Upper lobe of left lung (tissue), 6 donors: ENCODE measurements at places on chromosomes 4 and X. TPM values are rescaled to one million over a fixed set of nuclear protein-coding genes. Genes with fewer than 3 reads are reported as not detected.
A peak's percentile ranks its signal among the peaks of the same experiment; 100 is the strongest.

GRCh38 chr4:1206299-1207156, 34.1 kb upstream of the SPON2 start:
- peaks cover 13% of the 10 kb centered on the region for H3K36me3 ChIP-seq
- no peak overlapping the region for H3K4me3 ChIP-seq
- peak overlapping the region; percentile 91 for H3K27ac ChIP-seq
- H3K4me1 ChIP-seq = peaks cover 90% of the 10 kb centered on the region
- H3K27me3 ChIP-seq = no peaks in the 10 kb centered on the region

- no peaks in the 10 kb centered on the region for H3K4me1 ChIP-seq
- no peaks in the 10 kb centered on the region for H3K27me3 ChIP-seq
- no peak overlapping the region for H3K4me3 ChIP-seq
- no peak for DNase-seq
- no peak overlapping the region for H3K27ac ChIP-seq
Observed at GRCh38 chr4:70930530-70931256, 28.5 kb downstream of the MOB1B start.

DNA sequence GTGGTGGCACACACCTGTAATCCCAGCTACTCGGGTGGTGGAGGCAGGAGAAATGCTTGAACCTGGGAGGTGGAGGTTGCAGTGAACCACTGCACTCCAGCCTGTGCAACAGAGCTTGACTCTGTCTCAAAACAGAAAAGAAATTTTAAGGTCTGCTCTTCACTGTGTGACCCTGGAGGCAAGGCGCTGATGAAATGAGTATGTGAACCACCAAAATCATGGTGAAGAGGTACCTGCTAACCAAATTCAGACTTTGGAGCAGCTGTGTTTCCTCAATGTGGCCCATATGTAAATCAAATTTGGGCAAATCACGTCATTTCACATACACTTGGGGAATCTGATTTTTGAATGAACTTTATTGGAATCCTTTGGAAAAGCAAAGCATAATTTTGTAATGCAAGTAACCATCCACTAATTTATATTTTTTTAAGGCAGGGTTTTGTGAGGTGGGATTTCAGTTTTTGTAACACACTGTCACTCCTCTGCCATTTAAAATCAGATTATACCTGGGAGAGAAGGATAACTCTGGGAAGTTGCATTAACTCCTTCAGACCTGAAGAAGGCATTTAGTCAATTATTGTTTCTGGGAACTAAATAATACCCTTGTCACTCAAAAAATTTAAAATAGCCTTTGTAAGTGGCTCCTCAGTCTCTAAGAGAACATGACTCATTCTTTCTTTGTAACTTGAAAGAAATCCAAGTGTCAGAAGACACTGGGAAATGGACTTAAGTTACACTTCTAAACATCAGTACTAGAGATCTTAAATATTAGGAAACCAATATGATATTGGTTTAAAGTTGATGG, 24.0 kb downstream of the DOCK11 start:
- H3K36me3 ChIP-seq = no peaks in the 10 kb centered on the region
- no peaks in the 10 kb centered on the region for H3K27me3 ChIP-seq
- H3K4me3 ChIP-seq = no peak overlapping the region
- H3K4me1 ChIP-seq = no peaks in the 10 kb centered on the region

GRCh38 chr4:168639914-168640313, 143.1 kb downstream of the PALLD start:
- no peaks in the 10 kb centered on the region for H3K36me3 ChIP-seq
- H3K4me3 ChIP-seq = no peak overlapping the region
- no peaks in the 10 kb centered on the region for H3K27me3 ChIP-seq
- H3K27ac ChIP-seq = no peak overlapping the region

The ADAMTS3 gene
- 5.2 TPM for total RNA-seq
